Right ventricle myocardium superior (tissue), 1 donor: ENCODE measurements at places on chromosomes 4 and X.

DNA sequence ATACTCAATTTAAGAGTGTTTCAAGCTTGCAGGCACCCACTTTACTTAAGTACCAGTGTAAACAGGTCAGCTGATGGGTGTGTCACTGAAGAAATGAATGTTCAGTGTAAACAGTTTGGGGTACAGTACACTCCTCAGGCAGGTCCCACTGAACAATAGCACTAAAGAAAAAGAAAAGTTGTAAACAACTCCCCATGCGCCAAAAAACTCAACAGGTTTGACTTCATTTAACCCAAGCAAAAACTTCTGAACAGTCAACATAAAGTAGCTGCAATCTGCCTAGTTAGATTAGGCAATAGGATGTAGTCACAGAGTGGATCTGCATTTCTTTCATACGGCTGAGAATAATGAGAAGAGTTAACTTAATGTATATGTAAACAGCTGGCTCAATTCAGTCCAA lies 93.2 kb downstream of the FAM13A start:
- DNase-seq, result no peak

GRCh38 chr4:92387459-92388069 lies 83.8 kb downstream of the GRID2 start:
- DNase-seq, result no peak

GRCh38 chr4:88753658-88754571 lies 56.3 kb upstream of the NAP1L5 start:
- DNase-seq, result no peak

DNA sequence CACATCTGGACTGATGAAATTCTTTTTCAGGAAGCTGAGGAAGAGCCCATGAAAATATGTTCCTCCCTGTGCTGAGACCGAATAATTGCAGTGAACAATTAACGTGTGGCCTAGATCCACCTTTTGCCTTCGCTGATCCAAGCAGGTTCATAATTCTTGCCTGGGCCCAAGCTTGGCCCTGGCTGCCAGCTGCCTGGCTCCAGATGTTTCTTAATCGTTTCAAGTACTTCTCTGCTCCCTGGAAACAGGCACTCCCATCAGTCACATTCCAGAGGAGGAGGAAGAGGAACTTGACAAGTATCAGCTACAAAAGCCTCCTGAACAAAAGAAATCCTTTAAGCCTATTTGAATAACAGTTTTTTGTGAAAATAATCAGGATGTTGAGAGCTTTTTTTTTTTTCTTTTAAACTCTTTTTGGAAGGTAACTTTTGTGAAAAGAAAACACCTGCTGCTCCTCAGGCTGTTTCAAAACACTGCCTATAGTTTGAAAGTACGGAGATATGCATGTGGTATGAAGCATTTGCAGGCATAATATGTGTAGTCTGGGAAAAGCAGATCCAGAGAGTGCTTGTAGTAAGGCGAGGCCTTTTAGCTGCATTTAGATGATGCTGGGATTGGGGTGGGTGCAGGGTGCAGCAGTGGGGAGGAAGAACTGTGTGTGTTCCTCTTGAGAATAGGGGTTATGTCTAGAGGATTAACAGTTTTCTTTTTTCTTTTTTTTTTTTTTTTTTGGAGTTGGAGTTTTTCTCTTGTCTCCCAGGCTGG lies 154.4 kb downstream of the PTTG2 start:
- DNase-seq, result no peak

- no peak for DNase-seq
These were observed 188.2 kb downstream of the GABRB1 start for GRCh38 chr4:47219586-47219985.

DNA sequence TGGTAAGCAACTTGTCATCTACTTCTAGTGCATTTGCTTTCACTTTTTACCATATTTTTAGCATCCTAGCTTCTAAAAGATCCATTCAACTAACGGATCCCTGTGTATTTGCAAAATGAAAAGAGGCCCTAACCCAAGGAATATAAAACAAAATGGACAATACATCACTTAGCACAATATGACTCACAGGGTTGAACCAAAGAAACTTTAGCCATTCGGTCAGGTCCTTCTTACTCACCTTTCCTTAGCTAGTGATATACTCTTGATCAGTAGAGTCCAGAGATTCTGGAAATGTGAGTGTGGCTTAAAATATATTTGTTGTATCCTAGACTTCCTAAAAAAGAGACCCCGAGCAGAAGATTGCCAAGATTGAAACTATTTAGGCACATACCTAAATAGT lies 19.5 kb downstream of the TMPRSS11E start:
- no peak for DNase-seq

GRCh38 chrX:20032201-20032600 lies 41.3 kb upstream of the BCLAF3 start:
- no peak for DNase-seq

- peak; percentile 50 for DNase-seq
These were observed 758 bp upstream of the NR3C2 start for GRCh38 chr4:148442832-148443511.

GRCh38 chrX:25096522-25097045 lies 80.8 kb upstream of the ARX start:
- no peak for DNase-seq

DNA sequence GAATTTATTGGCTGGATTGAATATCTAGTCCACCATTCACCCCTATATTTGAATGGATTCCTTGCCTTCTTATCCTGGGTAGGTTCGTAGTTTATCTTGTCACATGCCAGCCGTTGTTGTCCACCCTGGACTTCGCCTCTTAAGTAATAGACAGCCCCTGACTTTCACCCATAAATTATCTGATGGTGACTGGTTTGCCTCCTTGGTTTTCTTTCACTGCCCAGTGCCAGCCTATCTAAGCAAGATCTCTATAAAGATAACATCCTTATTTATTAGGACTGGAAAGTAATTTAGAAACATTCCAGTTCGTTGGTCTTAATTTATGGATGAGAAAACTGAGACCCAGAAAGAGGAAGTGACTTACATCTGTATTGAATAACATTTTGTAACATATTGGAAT lies 410.3 kb downstream of the RPA4 start:
- DNase-seq, result no peak

DNA sequence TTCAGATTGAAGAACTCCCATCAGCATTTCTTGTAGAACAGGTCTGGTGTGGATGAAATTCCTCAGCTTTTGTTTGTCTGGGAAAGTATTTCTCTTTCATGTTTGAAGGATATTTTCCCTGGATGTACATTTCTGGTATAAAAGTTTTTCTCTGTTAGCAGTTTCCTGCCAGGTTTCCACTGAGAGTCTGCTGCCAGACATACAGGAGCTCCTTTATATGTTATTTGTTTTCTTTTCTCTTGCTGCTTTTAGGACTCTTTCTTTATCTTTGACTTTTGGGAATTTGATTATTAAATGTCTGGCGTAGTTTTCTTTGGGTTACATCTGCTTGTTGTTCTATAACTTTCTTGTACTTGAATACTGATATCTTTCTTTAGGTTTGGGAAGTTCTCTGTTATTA lies 486.5 kb downstream of the ARAP2 start:
- DNase-seq, result no peak

- no peak for DNase-seq
These were observed 208.4 kb upstream of the NPY2R start for GRCh38 chr4:154999950-155000578.

DNA sequence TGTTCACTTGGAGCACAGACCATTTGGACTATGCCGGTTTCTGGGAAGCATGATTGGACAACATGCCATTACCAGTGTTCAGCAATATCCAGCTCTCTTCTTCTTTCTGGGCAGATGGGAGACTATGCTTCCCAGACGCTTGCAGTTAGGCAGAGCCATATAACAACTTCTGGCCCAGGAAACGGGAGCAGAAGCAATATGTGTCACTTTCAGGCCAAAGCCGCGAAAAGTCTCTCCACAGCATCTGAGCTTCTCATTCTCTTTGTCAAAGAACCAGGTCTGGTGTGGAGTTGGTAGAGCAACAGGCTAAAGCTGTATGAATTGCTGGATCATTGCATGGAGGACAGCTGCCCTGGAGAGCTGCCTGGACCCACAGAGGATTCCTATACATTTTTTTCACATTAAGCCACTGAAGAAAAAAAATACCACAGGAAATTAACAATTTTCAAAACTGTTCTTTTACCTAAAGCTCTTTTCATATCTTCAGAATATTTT lies 131.4 kb upstream of the FRG1 start:
- DNase-seq, result no peak

DNA sequence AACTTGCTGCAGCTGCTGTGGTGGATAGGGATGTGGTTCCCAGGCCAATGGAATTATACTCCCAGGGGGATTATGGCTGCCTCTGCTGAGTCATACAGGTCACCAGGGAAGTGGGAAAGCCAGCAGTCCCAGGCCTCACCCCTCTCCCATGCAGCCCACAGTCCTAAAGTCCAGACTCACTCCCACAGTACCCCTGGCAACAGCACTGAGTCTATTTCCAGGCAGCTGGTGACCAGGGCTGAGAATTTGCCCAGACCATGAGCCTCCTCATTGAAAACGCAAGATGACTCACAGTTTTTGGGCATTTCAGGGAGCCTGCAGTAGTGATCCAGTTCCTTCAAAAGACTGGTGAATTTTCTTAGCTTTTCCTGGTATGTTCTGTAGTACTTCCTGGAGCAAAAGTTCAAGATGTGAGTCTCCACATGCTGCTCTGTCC lies 137.6 kb downstream of the NPNT start:
- DNase-seq, result no peak

DNA sequence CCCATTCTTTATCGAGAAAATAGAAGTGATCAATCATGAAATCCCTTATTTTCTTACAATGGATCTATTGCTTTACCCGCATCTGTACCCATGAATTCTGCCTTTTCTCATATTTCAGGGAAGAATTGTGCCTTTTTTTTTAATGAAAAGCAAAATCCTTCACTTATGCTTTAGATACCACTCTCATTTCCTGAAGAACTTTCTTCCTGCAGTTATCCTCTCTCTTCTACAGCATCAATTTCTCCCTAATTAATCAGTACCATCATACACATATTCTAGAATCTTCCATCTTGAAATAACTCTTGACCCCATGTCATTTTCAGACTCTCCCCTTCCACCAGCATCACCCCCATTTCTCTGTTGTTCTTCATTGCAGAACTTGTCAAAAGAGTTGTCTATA lies 26.6 kb downstream of the ARL9 start:
- no peak for DNase-seq

- peak; percentile 28 for DNase-seq
These were observed 74.4 kb downstream of the SORCS2 start for GRCh38 chr4:7266525-7267292.

DNA sequence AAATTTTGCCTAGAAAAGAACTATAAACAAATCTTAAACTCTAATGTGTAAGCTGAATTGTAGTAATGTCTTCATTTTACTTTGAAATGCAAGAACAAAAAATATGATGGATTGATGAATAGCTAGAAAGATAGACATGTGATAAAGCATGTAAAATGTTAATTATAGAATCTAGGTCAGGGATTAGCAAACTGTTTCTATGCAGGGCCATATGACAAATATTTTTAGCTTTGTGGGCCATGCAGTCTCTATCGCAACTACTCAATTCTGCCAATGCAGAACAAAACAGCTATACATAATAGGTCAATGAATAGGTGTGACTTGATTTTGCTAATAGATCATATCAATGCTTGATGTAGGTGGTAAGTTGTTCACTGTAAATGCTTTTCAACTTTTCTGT lies 75.3 kb downstream of the TBCK start:
- no peak for DNase-seq

GRCh38 chrX:39827951-39828350 lies 269.8 kb downstream of the BCOR start:
- DNase-seq, result no peak

- DNase-seq, result no peak
These were observed 1.3 kb upstream of the INTU start for GRCh38 chr4:127631420-127631819.
